ENCODE measurements at places on chromosomes 2 and 18.

DNA sequence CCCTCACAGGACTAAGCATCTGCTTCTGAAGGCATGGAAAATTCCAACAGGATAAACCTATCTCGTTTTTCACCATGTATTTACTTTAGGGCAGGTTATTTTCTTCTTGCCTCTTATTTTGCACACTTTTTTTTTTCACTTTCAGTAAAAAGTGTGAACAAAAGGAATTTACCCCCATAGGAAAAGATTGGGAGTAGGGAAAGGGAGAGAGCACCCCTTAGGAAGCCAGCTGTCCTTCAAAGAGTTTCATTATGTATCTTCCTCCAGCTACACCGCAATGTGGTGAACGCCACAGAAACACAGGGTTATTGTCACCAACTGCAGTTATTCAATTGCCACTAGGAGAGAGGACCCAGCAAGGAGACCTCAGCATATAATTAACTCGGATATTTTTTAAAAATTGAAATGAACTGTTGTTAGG lies 286.2 kb upstream of the VRK2 start:
- no peak for DNase-seq

- no peak for DNase-seq
These were observed 40.0 kb upstream of the GPC1 start for GRCh38 chr2:240395448-240395847.

GRCh38 chr2:9497017-9497416 lies 22.7 kb downstream of the IAH1 start:
- no peak for DNase-seq

DNA sequence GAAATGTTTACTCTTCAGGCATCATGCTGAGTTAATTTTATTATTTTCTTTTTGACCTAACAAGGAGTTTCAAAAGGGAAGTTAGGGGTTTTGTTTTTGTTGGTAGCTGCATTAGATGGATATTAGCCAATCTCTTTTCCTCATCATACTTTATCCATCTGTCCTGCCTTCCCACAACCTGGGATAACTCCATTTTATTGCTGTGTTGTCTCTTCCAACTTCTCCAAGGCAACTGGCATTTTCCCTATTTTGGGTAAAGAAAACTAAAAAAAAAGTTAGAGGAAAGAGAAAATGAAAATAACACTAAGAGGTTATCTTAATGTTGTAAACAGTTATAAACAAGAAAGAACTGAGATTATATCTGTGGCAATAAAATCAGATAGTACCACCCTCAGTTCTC lies 147.0 kb downstream of the PID1 start:
- no peak for DNase-seq

DNA sequence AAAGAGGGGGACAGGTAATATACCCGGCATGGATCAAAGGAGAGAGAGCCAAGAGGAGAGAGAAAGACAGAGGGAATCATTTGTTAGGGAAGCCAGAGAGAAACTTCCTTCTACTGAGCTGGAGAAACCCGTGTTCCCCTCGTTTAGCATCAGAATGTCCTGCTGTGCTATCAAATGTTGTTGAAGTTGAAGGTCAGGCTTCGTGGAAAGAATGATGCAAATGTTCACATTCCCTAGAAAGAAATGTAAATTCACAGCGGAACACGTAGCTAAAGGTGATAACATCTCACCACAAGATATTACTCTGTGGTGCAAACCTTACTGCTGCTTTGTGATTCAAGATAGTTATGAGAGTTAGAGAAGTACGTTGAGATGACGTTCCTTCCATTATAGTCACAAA lies 258.1 kb downstream of the LNPK start:
- DNase-seq, result no peak

Data from HS-5 (cell line).